Left renal cortex interstitium (tissue), 4 donors: ENCODE measurements at places on chromosomes 3 and 15. TPM values are rescaled to one million over a fixed set of nuclear protein-coding genes. Genes with fewer than 3 reads are reported as not detected.

GRCh38 chr15:66849393-66849745 is 147.3 kb downstream of the SMAD6 start:
- DNase-seq, result no peak

DNA sequence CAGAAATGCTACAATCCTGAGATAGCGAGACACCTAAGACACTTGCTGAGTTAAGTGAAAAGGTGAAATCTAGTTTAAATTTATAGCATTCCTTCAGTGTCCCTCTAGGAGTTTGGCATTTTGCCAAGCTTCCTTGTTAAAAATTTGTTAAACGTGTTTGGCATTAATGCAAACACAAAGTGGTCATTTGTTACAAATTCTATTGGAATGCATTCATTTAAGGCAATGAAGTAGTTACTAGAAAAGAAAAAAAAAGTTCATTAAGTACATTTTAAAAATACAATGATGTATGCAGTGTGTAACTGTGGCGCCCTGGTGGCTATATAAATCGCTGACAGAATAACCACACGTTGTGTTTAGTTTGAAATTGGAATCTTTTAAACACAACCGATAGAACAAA is 31.3 kb upstream of the WNT5A start:
- no peak for DNase-seq

- no peak for DNase-seq
Observed at GRCh38 chr15:90205886-90206285, 4.8 kb downstream of the SEMA4B start.

Gene OR5K2
- polyA plus RNA-seq, result 0.16 TPM

Gene SLC28A1
- polyA plus RNA-seq, result 5.9 TPM

Gene PLA2G4F
- 20.2 TPM for polyA plus RNA-seq
